IPS DF 6.9 (cell line): ENCODE measurements at places on chromosomes 7 and 10.

- no peak for DNase-seq
These were observed 566 bp downstream of the MAD1L1 start for GRCh38 chr7:2231992-2232765.

- no peak for DNase-seq
These were observed 26.9 kb downstream of the NACAD start for GRCh38 chr7:45061806-45062425.

- no peak for DNase-seq
These were observed 4.7 kb downstream of the ZNF503 start for GRCh38 chr10:75396631-75397495.

DNA sequence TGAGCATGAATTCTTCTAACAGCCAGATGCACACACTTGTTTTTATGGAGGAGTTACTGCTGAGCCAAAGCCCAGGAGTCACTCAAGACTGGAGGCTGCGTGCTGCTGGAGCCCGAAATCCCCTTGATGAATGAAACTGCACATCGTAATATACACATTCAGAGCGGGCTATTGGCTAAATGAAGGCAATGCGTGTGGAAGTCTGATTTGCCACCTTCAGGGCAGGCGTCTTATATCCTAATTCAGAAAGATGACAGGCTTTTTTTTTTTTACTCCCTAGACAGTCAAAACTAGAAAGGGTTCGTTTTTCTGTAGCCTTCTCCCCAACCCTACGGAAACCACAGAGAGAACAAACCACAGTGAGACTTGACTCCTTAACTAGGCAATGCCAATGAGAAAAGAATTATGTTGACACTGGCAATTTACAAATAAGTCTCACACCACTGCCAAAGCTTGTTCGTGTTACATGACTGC, 227.2 kb upstream of the KLF14 start:
- no peak for DNase-seq

DNA sequence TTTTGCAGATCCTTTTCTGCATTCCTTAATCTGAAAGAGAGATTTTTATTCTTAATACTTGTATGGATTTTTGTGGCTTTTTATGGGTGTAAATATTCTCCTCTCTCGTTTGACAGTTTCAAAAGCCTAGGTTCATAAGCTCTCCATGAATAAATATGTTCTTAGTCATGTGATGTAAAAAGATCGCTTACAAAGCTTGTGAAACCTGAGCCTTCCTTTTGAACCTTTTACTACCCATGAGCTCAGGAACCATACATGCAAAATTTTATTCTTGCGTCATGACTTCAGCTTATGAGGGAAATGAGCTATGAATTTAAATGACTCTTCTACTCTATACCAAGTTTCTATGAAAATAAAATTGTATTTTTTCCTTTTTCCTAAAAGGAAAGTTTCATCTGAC, 98.7 kb downstream of the POLL start:
- DNase-seq = no peak

DNA sequence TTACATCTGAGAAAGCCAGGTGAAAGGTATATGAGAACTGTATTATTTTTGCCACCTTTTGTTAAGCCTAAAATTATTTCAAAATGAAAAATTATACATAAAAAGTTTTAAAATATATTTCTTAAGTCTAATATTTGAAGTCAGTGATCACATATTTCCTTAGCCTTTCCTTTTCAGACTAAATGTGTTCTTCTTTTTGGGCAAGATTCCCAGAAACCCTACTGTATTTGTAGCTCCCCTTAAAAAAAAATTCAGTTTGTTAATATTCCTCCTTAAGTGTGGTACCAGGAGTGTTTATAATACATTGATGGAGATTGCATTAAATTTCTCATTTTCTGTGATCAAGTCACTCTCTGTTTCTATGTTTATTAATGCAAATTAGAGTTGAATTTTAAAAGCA, 22.8 kb downstream of the DNAJC1 start:
- DNase-seq = no peak

DNA sequence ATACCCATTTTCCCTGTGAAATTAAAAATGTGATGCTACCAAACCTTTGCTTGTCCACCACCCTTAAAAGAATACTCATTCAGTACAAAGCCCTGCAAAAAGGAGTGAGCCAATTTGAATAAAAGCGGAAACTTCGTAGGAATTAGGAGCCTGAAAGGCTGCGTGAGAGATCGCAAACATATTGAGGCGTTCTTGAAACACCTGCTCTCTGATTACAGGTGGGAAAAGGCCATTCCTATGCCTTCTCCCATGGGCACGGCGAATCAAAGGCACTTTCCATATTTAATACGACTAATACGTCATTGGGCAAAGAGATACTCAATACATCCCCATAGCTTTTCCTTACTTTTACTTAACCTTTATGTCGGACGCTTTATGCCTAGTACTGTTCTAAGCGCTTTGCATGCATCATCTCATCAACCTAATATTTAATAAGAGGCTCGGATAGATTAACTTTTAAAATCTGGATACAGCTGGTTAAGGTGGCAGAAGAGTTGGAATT, 30.9 kb upstream of the KMT2E start:
- no peak for DNase-seq

GRCh38 chr7:96794063-96794462, 84.4 kb upstream of the SEM1 start:
- no peak for DNase-seq

DNA sequence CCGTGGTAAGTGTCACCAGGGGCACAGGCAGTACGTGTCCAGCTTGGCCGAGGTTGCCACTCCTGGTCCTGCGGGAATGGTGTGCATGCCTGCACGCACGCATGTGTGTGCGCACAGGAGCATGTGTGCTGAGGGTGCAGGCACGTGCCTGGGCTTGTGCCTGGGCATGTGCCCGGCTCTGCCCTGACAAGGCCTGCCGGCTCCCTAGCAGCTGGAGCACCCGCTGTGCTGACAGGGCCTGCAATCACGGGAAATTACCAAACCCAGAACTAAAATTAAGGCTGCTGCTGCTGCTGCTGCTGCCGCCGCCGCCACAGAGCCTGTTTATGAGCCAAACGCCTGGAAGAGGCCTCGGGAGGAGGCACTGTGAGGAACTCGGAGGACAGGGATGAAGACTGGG, 28.7 kb downstream of the GHRHR start:
- no peak for DNase-seq

DNA sequence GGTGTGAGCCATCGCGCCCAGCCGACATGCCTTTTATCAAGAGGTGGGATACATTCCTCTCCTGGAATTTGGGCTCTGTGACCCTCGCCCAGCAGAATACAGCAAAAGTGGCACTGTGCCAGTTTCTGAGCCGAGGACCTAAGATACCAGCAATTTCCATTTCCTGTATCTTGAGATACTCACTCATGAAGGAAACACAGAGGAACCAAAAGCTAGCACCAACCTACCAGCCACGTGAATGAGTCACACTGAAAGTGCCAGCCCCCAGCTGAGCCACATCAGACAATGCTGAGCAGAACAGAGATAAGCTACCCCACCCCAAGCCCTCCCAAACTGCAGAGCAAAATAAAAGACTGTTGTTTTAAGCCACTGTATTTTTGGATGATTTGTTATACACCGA, 56.3 kb downstream of the CACUL1 start:
- no peak for DNase-seq

GRCh38 chr7:120615703-120616102, 242.2 kb downstream of the TSPAN12 start:
- no peak for DNase-seq

DNA sequence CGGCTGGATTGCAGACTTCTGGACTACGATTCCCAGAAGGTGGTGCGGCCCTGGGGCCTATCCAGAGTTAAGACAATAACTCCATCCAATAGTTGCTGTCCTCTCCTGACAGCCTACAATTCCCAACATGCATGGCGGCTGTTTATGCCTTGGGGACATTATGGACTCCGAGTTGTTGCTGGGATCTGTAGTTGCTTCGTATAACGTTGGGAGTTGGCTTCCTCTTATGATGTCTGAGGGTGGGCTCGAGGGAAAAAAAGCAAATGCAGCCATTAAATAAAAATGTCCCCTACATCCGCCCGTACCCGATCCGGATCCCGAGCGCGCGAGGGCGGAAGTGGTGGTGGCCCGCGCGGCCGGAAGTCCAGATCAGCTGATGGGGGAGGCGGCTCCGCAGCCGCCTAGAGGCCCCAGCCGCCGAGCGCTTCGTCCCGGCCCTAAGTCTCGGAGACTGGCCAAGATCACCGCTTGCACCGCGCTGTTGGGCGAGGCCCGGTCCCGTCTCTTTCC, at the start of gene ZSWIM8:
Gene ZSWIM8, plus strand, starts transcription at position 396 of the 510 bp plus-strand sequence. CDS start 273 bp downstream, outside the sequence.
- DNase-seq = peak; percentile 64

- DNase-seq = no peak
These were observed 425.1 kb upstream of the NPVF start for GRCh38 chr7:25653384-25653783.

- no peak for DNase-seq
These were observed 1263.5 kb upstream of the AUTS2 start for GRCh38 chr7:68334636-68335272.

DNA sequence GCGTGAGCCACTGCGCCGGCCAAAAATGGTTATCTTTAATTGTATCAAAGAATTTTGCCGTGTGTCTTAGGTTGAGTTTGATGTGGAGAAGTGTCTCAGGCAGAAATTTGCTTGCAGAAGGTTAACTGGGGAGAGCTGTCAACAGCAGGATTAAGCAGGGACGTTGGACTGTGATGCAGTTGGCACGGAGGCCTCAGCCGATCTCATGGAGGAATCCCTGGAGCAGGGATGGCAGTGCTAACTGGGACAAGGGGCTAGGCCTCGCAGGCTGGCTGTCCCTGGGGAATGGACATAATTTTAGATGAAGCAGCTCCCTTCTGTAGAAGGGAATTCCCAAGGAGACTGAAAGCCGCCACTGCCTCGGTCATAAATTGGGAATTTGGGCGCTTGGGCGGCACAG, 12.3 kb upstream of the KIF5B start:
- no peak for DNase-seq

GRCh38 chr7:143987513-143987912, 12.6 kb upstream of the OR6B1 start:
- DNase-seq = no peak

DNA sequence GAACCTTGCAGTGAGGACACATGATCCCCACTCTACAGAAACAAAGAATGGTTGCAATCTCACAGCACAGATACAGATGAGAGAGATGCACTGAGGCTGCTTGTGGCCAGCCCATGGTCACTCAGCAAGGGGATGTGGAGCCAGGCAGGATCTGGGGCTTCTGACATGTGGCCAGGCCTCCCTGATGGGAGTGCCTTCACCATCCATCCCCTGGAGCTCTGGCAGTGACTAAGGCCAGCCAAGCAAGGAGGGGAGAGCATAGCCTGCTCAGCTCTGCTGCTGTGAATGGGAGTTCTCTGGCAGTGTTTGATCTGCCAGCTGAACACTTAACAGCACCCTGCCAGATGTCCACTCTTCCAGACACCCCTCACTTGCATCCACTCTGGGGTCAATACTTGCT, 19.8 kb downstream of the C10orf71 start:
- DNase-seq = no peak

- DNase-seq = no peak
These were observed 31.8 kb downstream of the WDR86 start for GRCh38 chr7:151378011-151378410.

DNA sequence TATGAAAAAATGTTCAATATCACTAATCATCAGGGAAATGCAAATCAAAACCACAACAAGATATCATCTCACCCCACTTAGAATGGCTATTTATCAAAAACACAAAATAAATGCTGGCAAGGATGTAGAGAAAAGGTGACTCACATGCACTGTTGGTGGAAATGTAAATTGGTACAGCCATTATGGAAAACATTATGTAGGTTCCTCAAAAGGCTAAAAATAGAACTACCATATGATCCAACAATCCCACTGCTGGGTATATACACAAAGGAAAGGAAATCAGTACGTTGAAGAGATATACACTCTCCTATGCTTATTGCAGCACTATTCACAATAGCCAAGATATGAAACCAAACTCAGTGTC, 50.2 kb downstream of the CDK1 start:
- DNase-seq = no peak

DNA sequence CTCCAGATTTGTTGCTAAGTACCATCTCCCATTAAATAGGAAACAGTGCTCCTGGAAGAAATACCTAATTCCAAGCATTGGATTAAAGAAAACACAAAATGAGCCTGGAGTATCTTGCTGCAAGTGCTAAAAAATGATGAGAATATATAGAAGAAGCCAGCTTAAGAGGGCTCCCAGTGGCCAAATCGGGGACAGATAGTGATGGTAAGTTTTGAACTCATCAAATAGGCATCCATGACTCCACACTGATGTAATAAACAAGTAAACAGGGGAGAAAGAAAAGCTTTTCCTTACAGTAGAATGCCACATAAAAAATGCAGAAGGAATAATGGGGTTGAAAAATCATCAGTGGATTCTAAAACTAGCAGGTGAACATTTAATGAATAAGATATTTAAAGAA, 72.4 kb downstream of the CTTNBP2 start:
- no peak for DNase-seq

GRCh38 chr7:156889746-156890145, 3.2 kb downstream of the LMBR1 start:
- DNase-seq = no peak

- DNase-seq = no peak
These were observed 93.8 kb downstream of the C1GALT1 start for GRCh38 chr7:7276161-7276560.

DNA sequence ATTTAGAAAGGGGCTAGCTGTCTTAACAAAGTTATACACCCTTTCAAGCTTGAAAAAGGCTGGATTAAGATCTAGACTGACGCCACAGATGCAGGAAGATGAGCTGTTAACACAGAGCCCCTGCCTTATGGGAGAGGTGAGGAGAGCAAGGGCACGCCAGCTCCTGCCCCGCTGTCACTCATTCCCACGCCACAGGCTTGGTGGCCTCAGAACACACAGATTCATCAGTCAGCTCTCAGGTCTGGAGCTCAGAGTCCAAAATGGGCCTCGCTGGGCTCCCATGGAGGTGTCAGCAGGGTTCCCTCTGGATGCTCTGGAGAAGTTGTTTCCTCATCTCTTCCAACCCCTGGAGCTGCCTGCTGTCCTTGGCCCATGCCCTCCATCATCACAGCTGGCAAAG, 554.2 kb downstream of the TCERG1L start:
- no peak for DNase-seq

- DNase-seq = no peak
These were observed 153.4 kb downstream of the BMPER start for GRCh38 chr7:34058801-34059135.

GRCh38 chr7:120869700-120870099, 11.8 kb upstream of the TSPAN12 start:
- no peak for DNase-seq

DNA sequence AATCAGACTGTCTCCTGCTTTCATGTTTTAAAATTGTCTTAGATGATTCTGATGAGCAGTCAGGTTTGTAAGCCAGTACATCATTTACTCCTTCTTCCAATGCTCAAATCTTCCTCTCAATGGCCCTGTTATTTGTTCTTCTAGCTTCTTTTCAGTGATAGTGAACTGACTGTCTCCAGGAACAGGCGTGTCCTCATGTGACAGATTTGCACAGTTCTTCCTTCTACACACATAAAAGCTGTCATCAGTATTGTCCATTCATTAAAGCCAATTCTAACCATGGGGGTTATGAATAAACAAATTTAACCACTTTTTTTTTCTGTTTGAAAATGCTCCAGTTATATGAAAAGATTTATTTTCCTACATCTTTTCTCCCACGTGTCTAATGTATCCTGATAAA, 308.7 kb upstream of the SORCS1 start:
- DNase-seq = no peak
